Activated CD8-positive, alpha-beta memory T cell treated with anti-CD3 and anti-CD28 coated beads for 4 hours (primary cell): ENCODE measurements at places on chromosomes 5 and 9.

- no peak for DNase-seq
These were observed 93.5 kb downstream of the F2RL2 start for GRCh38 chr5:76529464-76530344.

GRCh38 chr9:86764221-86764624, 183.1 kb downstream of the GAS1 start:
- no peak for DNase-seq

DNA sequence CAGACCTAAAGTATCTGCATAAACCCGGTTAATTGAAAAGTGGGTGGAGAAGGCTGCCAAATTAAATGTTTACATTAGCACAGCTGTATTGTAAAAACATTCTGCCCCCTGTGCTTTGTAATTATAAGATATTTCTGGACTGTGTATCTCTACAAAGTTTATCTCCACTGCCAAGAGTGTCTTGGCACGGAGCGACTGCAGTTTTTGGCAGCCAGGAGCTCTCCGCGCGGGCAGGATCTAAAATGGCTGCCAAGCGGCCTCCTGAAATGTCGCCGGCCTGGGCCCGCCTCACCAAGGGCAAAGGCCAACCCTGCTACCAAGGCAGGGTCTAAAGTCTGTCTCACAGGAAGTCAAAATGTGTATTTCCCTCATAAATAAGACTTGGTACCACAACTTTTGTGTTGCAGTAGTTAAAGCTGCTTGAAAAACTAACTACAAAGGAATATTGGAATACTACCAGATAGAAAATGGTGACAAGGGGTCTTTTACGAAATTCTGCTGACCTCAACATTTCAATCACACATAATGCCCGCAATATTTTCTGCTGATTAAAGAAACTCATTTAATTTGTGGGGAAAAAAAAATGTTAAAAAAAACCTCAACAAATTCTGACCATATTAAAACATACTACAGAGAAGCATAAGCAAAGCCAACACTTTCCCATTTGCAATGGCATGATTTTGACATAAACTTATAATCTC, 110.4 kb downstream of the NFIB start:
- no peak for DNase-seq

- DNase-seq, result no peak
These were observed 48.8 kb upstream of the SLC25A51 start for GRCh38 chr9:37952731-37953130.

DNA sequence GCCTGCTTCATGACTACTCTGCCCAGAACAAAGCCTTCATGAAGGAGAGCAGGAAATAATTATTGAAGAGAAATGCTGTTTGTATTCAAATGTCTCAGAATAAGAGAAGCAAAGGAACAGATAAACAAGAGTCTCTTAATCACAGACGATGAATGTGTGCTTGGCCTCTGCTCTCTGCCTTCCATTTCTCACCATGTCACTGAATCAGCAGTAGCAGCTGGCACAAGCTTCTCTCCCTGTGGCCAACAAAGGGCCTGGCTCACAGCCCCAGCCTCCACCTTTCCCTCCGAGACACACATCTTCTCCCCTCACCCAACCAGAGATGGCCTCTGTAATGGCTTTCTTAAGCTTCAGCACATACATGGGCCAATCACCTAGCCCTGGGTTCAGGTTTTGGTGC, 128.1 kb upstream of the SLIT3 start:
- DNase-seq, result no peak

DNA sequence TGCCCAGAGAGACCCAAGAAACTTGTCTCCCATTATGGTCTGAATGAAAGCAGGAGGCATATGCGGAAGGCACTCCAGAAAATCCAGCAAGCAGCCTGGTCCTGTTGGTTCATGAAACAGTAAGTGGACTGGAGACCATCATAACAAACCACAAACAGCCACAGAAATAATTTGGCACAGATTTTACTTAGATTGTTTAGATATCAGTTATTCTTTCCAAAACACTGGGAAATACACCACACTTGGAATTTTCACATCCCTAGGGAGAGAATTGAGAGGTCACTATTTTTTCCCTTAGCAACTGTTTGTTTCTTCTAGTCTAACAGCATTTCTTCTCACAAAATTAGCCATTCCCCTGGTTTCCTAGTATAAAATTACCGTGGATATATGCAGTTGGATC, 300.8 kb downstream of the OSTF1 start:
- no peak for DNase-seq

GRCh38 chr5:140134277-140134935, 8.7 kb downstream of the IGIP start:
- DNase-seq, result no peak

GRCh38 chr9:85569988-85570387, 171.8 kb downstream of the AGTPBP1 start:
- DNase-seq, result no peak

DNA sequence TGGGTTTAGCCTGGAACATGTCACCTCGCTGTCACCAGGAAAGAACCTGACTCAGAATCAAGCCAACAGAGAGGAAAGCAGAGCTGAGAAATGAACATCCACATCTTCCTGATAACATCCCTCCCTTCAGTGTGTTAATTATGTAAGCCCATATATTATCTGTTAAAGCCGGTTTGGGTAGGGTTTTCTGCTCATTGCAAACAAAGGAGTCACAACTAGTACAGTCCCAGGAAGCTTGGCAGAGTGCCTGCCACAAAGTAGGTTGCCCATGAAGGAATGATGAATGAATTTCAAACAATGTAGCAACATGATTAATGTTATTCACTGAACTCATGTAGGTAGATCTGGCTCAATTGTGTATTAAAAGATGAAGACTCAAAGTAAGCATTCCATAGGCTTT, 10.4 kb upstream of the PPARGC1B start:
- DNase-seq, result no peak

DNA sequence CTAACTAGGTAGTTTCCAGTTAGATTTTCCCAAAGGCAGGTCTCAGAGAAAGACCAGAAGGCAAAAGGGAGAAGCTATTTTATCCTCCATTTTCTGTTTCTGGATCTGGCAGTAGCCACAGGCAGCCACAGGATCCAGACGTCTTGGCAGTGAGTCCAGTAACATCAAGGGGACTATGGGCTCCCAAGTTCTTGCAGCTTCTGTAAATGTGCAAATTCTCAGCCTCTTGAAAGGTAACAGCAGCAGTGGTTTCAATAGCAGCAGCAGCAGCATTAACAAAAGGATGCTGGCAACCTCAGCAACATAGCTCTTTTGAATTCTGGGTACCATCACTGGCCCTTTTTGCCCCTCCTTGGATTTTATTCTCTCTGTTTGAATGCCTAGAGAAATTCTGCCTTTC, 27.1 kb upstream of the IL33 start:
- no peak for DNase-seq

DNA sequence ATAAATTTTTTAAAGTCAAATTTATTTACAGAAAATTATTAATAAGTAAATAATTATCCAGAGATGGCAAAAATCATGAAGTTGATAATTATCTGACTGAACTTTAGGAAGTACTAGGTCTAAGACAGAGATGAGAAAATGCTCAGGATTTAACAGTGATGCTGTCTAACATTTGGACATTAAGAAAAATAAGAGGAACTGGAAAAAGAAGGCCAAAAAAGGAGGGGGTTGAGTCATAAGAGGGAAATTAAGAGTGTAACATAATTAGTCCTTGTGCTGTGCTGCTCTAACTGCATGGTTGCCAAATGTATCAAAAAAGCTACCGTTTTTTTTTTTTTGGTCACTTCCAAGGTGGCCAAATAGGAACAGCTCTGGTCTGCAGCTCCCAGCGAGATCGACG, 35.4 kb upstream of the TUT7 start:
- no peak for DNase-seq

DNA sequence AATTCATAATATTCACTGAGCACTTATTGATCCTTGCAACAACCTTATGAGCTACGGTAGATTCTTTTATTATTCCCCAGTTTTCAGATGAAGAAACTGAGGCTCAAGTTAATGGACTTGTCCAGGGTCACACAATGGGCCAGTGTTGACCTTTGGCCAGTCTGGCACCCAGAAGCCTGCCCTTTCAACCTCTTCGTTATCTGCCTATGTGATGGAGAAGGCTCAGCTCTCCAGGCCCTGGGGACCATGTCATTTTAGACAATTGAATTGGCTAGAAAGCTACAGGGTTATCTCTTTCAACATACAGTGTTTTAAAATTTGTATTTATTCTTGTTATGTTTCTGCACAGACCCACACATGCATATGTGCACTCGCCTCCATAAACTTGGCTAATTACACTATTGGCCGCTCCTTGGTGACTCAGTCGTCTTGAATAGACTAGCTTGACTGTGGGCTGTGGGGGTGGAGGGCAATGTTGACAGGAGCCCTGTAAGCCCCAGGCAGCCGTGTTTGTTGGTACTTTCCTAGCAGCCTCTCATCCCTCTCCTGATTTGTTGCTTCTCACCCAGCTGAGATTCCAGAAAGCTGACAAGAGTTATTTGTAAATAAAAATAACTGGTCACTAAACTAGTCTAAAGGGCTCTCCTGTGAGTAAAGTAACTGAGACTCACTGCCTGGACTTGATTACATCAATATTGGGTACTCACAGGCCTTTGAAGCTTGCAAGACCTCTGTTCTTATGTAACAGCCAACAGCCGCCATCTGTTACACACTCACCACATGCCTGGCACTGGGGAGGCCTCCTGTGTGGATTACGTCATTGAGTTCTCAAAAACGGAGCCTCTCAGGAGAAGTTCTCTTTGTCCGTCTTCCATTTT, 8.5 kb upstream of the ANGPTL2 start:
- no peak for DNase-seq

- DNase-seq, result no peak
These were observed 24.4 kb upstream of the SCAMP1 start for GRCh38 chr5:78335976-78336375.

DNA sequence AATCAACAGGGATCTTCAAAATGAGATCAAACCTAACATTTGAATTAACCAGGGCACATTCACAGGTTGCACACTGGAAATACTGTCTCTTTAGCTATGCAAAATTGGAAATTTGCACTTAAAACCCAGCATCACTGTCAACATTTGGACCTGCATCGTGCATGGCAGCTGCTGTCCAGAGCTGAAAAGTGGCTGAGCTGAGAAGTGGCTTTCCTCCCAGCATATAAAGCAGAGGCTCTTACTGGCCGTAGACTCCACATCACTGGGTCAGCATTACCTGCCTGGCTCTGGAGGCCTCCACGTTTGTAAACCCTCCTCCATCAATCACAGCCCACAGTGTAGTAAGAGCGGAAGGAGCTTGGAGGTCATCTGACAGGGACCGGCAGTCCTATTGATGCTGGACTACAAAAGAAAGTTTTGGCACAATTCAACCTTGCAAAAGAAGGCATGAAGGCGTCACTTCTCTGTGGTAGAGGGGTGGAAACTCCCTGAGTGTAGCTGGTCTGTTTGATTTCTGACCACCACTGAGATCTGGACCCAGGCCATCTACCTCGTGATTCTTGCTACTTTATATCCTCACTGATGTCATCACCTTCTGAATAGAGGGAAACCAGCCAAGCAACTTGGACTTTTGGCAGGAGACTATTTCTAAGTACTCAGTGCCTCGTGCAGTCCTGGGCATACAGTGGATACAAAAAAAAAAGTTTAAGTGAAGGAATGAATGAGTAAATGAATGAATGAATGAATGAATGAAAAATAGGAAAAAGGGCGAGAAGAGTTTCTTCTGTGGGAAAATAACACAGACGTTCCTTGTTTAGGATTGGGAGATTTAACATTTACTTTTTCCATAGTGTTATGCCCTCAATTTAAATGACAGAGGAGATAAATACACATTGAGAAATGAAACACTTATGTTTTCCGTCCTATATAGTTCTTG, 14.8 kb downstream of the RASEF start:
- DNase-seq, result no peak

GRCh38 chr9:81879501-81879916, 48.7 kb upstream of the SPATA31D4 start:
- no peak for DNase-seq

- no peak for DNase-seq
These were observed 13.6 kb upstream of the CEP72 start for GRCh38 chr5:598564-598890.

DNA sequence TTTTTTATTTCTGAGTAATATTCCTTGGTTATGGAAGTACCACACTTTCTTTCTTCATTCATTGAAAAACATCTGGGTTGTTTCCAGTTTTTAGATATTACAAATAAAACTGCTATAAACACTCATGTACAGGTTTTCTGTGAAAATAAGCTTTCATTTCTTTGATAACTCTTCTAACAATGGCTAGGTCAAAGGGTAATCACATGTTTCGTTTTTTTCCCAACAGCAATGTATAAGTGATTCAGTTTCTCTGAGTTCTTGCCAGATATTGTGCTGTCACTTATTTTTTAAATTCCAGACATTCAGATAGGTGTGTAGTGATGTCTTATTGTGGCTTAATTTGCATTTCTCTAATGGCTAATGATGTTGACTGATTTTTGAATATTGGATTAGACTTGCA, 16.7 kb upstream of the TNPO1 start:
- no peak for DNase-seq

DNA sequence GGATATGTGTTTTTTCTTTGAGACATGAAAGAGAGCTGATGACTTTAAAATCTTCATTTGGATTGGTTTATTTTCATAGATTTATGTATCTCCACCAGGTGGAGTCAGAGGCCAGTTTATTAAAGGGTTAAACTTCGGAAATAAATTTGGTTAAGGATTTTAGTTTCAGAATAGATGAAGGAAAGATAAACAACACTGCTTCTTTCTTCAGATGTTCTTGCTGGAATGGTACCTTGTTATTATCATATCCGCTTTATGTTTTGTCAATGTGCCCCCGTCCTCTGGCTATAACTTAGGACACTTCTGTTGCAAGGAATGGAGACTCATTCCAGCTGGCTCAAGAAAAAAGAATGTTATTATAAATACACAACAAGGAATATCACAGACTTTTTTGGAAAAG, 81.2 kb downstream of the ALDH1A1 start:
- no peak for DNase-seq

- no peak for DNase-seq
These were observed 2.5 kb upstream of the TCF7 start for GRCh38 chr5:134111741-134112647.

DNA sequence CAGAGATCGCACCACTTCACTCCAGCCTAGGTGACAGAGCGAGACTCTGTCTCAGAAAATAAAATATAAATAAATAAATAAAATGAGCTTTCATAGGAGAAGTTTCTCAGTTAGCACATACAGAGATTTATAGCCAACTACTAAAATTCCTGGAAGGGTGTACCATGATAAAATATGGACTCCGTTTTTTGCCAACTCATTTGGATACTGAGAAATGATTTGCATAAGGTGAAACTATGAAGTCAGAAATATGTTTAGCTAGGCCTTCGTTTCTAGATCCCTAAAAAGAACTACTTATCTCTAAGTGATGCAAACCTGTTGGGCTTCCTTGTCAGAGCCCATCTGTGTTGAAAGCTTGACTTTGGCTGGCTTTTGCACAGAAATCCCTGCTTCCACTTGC, 56.9 kb upstream of the SLC1A1 start:
- no peak for DNase-seq

- DNase-seq, result no peak
These were observed 59.3 kb downstream of the SLC22A5 start for GRCh38 chr5:132428484-132429462.

- DNase-seq, result no peak
These were observed 160.2 kb upstream of the CDH6 start for GRCh38 chr5:31033295-31033694.

- DNase-seq, result no peak
These were observed 149.7 kb upstream of the SPRY4 start for GRCh38 chr5:142474431-142475094.
